ENCODE measurements at places on chromosomes 6 and 20. TPM values are rescaled to one million over a fixed set of nuclear protein-coding genes. Genes with fewer than 3 reads are reported as not detected.

DNA sequence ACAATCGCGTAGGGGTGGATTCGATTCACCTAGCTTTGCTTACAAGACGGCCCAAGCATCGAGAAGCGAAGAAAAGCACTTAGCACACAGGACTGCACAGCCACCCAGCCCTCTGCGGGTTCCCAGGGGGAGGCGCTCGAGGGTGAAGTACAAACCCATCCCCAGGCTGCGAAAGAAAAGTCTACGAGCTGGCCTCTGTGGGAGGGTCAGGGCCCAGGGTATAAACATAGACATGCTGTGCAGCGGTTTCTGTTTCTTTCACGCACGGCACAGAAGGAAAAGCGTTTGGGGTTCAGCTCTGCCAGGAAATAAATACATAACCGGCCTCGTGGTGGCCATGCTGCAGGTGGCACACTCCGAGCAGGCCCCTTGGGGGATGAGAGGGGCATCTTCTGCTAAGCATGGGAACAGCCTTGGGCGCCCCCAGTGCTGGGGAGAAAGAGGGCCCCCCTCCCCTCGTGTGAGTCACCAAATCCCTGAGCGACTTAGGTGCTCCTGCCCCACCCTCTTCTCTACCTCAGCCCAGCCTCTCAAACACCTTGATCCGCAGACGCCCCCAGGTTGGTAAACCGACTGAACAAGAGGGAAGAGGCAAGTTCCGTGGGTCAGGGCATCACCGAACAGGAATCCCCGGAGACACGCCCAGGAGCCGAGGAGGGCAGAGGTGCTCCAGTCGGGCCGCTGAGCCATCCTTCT, 91.6 kb upstream of the RIPOR2 start:
- no peaks in the 10 kb centered on the region for H3K27me3 ChIP-seq
- H3K27ac ChIP-seq: peak overlapping the region; percentile 86
- DNase-seq: no peak
- no peaks in the 10 kb centered on the region for H3K36me3 ChIP-seq
- H3K4me3 ChIP-seq: no peak overlapping the region
- peaks cover 11% of the 10 kb centered on the region for H3K4me1 ChIP-seq

- no peaks in the 10 kb centered on the region for H3K27me3 ChIP-seq
- peak; percentile 38 for DNase-seq
- H3K4me1 ChIP-seq: no peaks in the 10 kb centered on the region
- H3K4me3 ChIP-seq: no peak overlapping the region
Measured at GRCh38 chr6:110999634-111000270, 17.9 kb downstream of the RPF2 start.

DNA sequence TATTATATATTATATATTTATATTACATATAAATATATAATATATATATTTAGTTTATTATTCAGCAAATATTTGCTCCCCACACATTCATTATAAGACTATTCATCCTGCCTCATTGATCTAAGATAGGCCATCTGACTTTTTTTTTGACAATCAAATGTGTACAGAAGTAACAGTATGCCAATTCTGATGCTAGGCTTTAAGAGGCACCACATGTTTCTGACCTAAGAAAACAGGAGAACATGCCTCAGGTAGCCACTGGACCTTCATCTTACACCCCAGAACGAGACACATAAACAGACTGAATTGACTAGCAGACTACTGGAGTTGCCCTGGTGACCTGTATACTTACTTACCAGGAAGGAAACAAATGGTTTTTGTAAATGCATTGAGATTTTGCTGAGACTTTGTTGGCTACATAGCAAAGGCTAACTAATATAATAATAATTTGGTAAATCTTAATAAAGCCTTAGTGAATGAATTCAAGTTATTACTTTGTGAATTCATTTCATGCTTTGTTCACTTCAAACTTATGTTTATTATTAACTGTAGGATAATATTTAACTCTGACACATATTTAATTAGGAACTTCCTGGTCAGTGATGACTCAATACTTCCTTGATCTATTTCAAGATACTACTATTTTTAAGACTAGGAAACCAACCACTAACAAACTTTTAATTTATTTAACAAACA, 13.4 kb upstream of the MYO6 start:
- H3K36me3 ChIP-seq: no peaks in the 10 kb centered on the region
- no peaks in the 10 kb centered on the region for H3K27me3 ChIP-seq
- DNase-seq: no peak
- H3K27ac ChIP-seq: no peak overlapping the region
- H3K4me3 ChIP-seq: no peak overlapping the region

- H3K36me3 ChIP-seq: no peaks in the 10 kb centered on the region
- no peak overlapping the region for H3K4me3 ChIP-seq
- H3K27ac ChIP-seq: no peak overlapping the region
- no peaks in the 10 kb centered on the region for H3K27me3 ChIP-seq
- H3K4me1 ChIP-seq: no peaks in the 10 kb centered on the region
Measured at GRCh38 chr6:209432-210103, 82.7 kb upstream of the DUSP22 start.

- no peak for DNase-seq
- no peaks in the 10 kb centered on the region for H3K27me3 ChIP-seq
- H3K4me1 ChIP-seq: no peaks in the 10 kb centered on the region
- H3K36me3 ChIP-seq: no peaks in the 10 kb centered on the region
- no peak overlapping the region for H3K4me3 ChIP-seq
Measured at GRCh38 chr20:35988910-35989463, 20.6 kb downstream of the CNBD2 start.

- DNase-seq: no peak
- peaks cover 4% of the 10 kb centered on the region for H3K4me1 ChIP-seq
- no peaks in the 10 kb centered on the region for H3K36me3 ChIP-seq
- no peak overlapping the region for H3K27ac ChIP-seq
- H3K27me3 ChIP-seq: no peaks in the 10 kb centered on the region
Measured at GRCh38 chr6:40807484-40807883, 220.3 kb upstream of the LRFN2 start.

GRCh38 chr6:77173472-77174074, 289.7 kb downstream of the HTR1B start:
- no peaks in the 10 kb centered on the region for H3K36me3 ChIP-seq
- no peaks in the 10 kb centered on the region for H3K4me1 ChIP-seq
- no peaks in the 10 kb centered on the region for H3K27me3 ChIP-seq
- H3K4me3 ChIP-seq: no peak overlapping the region

DNA sequence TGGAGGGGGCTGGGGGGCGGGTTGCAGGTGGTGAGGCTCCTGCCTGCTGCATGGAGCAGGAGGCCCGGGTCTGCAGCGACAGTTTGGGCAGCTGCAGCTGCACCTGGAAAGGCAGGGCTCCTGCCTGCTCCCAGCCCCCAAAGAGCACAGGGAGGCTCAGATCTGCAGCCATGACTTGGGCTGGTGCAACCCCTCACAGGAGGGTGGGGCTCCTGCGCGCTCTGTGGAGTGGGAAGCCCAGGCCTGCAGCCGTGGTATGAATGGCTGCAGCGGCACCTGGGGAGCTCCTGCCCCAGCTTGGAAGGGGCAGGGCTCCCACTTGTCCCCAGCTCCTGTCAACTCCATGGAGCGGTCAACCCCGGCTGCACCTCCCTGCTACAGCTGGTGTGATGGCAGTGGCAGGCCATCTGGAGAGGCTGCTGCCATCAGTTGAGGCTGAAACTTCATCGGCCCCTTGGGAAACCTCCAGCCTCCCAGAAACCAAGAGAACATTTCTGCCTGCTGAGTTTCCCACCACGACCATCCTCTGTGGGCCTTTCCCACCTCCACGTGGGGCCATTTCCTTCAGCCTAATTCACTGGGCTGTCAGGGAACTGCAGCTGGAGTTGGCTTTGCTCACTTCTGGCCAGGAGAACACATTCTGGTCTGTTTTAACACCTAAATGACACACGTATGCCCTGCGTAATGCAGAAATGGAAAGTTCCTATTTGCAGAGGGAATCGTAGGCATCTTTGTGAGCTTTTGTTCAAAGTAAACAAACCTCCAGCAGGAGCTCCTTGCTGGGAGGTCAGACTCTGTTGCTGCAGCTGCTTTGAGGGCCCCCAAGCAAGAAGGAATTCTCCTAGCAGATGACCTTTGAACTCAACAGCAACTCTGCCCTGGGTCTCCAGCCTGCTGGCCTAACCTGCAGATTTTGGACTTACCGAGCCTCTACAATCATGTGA, 429.0 kb downstream of the PREX1 start:
- peaks cover 23% of the 10 kb centered on the region for H3K4me1 ChIP-seq
- no peaks in the 10 kb centered on the region for H3K36me3 ChIP-seq
- peak; percentile 10 for DNase-seq
- H3K27me3 ChIP-seq: peaks cover 32% of the 10 kb centered on the region

GRCh38 chr20:31815408-31816188, 3.6 kb upstream of the MYLK2 start:
- DNase-seq: peak; percentile 44
- H3K27ac ChIP-seq: peak overlapping the region; percentile 6
- no peaks in the 10 kb centered on the region for H3K27me3 ChIP-seq
- H3K36me3 ChIP-seq: no peaks in the 10 kb centered on the region
- no peak overlapping the region for H3K4me3 ChIP-seq

Gene SPATS1
- 4.4 TPM for total RNA-seq

Gene COX4I2
- total RNA-seq: 14.4 TPM

Gene FAM83C
- total RNA-seq: not detected

All from lung (tissue), 17 donors.